T-helper 17 cell (primary cell): ENCODE measurements at places on chromosomes 3 and 15. TPM values are rescaled to one million over a fixed set of nuclear protein-coding genes. Genes with fewer than 3 reads are reported as not detected.

DNA sequence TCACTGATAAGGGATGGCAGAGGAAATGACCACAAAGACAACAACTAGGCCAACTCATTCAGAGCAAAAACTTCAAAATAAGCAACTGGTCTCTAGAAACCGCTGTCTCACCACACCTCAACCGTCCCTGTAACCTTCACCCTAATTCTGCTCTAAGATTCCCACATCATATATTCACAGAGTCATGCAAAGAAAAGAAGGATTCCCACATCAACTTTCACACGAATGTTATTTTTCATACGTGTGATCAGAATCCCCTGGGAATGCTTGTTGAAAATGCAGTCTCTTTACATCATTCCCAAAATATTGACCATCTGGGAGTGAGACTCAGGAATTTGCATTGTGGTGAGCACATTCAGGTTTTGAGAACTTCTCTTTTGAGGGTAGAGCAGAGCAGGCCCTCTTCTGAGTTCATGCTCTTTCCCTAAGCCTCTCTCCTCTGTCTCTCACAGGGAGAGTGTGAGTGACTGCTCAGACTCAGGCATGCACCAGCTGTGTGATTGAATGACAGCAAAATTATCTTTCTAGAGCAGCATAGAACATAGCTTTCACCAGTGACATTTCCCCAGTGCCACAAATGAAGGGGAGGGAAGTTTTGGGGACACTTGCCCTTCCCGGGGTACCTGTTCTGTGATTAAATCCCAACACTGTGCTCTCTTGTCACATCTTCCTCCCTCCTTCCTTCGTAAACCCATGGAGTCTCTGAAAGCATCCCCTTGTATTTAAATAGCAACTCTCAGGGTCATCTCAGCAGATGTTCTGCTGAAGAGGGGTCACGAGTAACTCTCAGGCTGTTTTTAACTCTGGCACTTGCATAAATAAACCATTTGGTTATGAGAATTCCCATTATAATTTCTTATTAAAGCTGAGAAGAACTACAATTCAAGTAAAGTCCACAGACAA is 170.9 kb downstream of the PLCL2 start:
- DNase-seq = no peak

GRCh38 chr3:151630938-151631441 is 102.7 kb upstream of the AADACL2 start:
- no peak for DNase-seq

GRCh38 chr15:57647791-57648130 is 56.1 kb downstream of the MYZAP start:
- DNase-seq = no peak

- DNase-seq = no peak
These were observed 73.5 kb upstream of the CSPG5 start for GRCh38 chr3:47652142-47652541.

DNA sequence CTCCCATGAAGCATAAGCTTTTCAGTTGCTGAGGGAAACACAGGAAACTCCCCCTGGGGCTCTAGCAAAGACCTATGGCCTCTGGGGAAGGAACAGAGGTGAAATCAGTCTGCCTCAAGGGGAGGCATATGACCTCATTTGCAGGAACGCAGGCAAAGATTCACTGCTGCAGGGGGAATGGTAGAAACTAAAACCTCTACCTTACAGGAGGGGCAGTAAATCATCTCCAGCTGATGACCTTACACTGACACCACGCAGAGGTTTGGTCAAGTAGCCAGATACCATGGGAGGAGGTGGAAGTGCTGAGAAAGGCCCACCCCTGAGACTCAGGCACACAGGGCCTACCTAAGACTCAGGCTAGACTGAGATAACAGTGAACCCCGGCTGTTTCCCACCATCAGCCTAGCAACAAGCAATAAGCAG is 81.1 kb downstream of the RAD18 start:
- no peak for DNase-seq

The TP63 gene
- total RNA-seq = 0.45 TPM

The GRAMD2A gene
- not detected for total RNA-seq

DNA sequence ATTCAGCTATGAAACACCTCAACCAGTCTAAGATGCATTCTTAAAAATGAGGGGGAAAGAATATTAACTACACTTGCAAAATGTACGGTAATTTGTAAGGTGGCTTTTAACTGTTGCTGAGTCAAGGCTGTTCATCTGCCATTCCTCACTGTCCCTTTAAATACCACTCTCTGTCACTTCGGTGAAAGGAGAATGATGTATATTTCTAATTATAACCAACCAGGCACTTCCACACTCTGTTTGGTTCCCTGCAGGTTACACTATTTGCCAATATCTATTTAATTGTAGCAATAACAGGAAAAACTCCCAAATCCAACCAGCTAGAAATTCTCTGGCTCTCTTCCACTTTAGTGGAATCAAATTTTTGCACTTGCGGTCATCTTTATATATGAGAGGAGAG is 70.5 kb upstream of the SLCO3A1 start:
- no peak for DNase-seq

- DNase-seq = peak; percentile 17
These were observed 22.4 kb downstream of the PLA2G4F start for GRCh38 chr15:42133886-42134502.

The PDCD7 gene
- 23.4 TPM for total RNA-seq

The KCNH8 gene
- not detected for total RNA-seq

DNA sequence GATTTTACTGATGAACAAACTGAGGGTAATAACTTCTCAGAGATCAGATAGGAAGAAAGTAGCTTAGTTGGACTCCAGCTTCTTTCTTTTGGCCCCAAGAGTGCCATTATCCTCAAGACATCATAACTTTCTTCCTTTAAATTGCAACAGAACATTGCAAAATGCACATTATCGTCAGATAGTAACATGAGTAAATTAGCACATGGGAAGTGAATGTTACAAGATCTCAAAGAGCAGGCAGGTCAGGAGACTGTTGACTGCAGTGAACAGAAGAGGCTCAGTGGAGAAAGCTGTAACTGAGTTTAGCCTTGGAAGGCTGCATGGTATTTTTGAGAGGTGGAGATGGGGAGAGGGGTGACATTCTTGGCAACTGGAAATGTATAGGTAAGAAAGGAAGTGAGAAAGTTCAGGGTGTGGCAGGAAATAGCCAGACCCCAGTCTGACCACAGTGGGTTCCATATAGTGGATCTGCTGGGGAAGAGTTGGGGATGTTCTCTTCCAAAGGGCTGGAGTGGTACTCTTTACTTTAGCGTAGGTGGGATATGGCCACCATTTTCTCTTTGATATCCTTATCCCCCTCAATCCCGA is 307.7 kb downstream of the RPLP1 start:
- DNase-seq = no peak

The VIPR1 gene
- 33.4 TPM for total RNA-seq

The TRIM42 gene
- total RNA-seq = not detected
